Left forelimb (tissue), 1 donor: ENCODE measurements at places on chromosomes 7 and 10.

GRCh38 chr7:110774071-110774470, 316.9 kb upstream of the LRRN3 start:
- DNase-seq, result no peak

GRCh38 chr10:44929356-44930255, 18.5 kb downstream of the TMEM72 start:
- peak; percentile 59 for DNase-seq

DNA sequence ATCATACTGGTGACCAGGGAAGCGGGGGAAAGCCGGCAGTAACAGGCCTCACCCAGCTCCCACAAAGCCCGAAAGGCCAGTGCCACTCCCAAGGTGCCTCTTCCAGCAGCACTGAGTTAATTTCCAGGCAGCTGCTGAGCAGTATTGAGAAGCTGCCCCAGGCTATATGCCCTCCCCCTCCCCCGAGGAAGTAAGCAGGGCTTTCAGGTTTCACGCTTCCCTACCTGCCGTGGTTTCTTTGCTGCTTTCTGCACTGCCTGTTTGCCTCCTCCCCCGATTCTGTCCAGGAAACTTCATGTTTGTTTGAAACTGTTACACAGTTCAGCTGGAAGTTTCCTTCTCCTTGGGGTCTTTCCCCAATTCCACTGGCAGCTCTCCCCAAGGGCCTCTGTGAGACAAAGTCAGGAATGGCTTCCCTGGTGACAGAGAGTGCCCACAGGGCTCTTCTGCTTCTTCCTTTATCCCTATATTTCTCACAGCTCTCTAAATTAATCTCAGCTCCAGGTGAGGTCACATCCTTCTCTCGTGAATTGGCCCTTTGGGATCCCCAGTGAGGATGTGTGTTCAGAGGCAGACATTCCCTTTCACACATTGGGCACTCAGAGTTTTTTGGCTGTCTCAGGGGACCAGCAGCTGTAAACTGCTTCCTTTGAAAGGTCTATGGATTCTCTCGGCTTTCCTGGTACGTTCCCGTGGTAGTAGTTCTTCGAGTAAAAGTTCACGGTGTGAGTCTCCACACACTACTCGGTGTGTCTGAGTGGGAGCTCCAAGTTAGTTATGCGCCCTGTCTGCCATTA, 19.4 kb downstream of the C1GALT1 start:
- DNase-seq, result no peak

DNA sequence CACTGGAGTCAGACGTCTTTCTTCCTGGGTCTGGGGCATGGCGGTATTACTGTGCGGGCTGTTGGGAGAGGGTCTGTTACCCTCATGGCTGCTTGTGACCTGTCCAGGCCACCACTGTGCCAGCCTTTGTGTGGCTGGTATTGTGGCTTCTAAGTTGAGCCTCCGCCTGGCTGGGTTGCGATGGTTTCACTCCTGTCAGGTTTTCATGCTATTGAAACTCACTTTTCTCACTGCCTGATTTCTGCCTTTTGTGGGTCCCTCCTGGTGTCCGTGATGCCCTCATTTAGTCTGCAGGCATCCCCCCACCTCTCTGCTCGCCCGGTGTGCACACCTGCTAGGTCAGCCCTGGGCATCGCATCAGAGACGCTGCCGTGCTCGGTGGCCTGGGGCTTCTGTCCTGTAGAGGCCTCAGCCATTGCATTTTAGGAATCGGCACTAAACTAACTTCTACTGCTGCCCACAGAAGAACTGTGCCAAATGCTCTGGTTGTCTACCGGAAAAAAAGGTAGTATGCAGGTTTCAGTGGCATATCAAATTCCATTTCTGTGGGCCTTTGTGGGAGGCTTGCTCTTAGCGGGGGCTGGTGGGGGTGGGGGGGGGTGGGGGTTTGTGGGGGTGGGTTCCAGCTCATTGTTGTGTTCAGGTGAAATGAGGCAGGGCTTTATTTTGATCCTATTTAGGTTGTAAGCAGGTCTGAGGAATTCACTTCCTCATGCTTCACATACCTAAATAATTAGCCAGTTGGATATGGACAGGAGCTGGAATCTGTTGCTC, 64.3 kb downstream of the MGMT start:
- no peak for DNase-seq

DNA sequence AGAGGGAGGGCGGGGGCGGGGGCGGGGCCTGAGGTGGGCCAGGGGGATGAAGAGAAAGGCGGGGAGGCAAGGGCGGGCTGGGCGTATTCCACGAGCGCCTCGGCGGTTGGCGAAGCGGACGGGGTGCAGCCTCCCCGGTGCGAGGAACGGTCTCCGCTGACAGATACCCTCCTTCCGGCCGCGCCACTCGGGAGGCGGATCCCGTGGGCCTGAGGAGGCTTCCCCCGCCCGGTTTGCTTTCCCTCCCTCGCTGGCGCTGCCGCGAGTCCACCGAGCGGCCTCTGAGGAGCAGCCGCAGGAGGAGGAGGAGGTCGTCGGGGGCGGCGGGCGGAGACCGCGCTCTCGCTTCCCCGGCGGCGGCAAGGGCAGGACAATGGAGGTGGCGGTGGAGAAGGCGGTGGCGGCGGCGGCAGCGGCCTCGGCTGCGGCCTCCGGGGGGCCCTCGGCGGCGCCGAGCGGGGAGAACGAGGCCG, at the start of gene TRIM24:
TRIM24 (plus strand) TSS at position 84 of the 473 bp plus-strand sequence; CDS start at position 374, 290 bp downstream.
- DNase-seq, result no peak

- no peak for DNase-seq
These were observed 45.0 kb upstream of the CACUL1 start for GRCh38 chr10:118799777-118800176.

DNA sequence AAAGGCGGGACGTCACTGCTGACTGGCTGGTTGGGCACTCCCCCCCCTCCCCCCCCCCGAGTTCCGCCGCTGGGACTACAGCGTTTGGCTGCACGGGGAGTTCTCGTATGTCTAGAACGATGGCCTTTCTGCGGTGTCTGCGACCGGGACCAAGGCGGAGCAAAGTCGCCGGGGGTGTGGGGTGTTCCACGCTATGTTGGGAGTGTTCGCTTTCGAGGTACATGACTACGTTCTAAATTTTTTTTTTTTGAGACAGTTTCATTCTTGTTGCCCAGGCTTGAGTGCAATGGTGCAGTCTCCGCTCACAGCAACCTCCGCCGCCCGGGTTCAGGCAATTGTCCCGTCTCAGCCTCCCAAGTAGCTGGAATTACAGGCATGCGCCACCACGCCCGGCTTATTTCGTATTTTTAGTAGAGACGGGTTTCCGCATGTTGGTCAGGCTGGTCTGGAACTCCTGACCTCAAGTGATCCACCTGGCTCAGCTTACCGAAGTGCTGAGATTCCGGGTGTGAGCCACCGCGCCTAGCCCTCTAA, 573 bp upstream of the IDI1 start:
- DNase-seq, result no peak

GRCh38 chr7:107995184-107996071, 7.5 kb downstream of the LAMB1 start:
- peak; percentile 88 for DNase-seq

GRCh38 chr10:118871244-118871865, 116.6 kb upstream of the CACUL1 start:
- DNase-seq, result no peak

GRCh38 chr7:18064242-18064838, 36.7 kb upstream of the PRPS1L1 start:
- no peak for DNase-seq

DNA sequence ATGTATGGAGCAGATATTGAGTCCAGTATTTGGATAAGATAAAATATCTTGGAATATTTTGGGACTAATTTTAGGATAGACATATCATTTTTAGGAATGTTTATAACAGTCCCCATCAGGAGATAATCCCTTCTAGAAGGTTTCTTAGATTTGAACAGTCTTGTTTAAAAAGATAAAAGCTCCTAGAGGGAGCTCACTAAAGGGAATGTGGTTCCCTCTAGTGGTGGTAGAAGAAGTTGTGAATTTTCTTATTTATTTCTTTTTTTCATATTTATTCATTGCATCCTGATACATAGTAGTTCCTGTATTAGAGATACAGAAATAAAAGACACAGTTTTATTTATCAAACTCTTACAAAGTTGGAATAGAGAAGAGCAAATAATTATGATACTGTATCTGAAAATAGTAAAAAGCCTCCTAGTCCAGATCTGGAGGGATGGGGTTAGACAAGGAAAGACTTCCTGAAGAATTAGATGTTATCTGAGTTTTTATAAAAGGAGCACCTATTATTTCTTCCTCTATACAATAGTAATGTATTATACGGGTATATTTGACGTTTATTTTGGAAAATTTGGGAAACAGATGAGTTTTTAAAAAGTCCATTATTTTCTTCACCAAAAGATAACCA, 24.5 kb upstream of the KLF14 start:
- DNase-seq, result no peak

GRCh38 chr10:49220031-49220430, 31.8 kb upstream of the TMEM273 start:
- no peak for DNase-seq

DNA sequence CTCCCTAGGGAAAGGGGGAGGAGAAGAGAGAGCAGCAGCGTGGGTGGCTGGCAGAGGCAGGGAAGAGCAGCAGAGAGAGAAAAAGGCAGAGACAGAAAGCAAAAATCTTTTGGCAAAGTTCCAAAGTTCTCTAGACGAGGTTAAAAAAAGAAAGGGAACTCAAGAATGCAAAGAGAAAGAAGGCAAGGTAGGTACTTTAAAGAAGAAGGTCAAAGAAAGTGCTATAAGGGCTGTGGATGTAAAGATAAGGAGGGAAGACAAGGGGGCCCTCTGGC, 20.2 kb upstream of the OPTN start:
- no peak for DNase-seq

DNA sequence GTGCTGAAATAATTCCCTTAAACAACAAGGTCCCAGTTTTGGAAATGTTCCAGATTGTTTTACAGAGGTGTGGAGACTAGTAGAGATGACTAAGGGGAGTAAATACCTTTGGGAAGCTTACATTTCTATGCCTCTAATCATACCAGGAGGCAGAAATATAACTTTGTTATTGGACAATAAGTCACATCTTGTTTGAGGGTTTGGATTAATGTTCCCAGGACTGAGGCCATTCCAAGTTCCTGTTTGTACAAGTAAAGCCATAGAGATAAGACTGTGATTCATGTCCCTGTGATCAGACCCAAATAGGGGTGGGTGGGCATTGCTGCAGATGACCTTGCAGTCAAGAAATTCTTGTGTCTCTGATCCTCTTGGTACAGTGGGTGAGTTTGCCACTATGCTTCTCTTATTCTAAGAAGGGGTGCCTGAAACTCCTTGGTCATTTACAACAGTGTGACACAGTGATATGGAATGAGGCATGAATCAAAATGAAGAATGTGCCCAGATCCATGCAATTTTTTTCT, 508.3 kb downstream of the SORCS3 start:
- DNase-seq, result no peak

DNA sequence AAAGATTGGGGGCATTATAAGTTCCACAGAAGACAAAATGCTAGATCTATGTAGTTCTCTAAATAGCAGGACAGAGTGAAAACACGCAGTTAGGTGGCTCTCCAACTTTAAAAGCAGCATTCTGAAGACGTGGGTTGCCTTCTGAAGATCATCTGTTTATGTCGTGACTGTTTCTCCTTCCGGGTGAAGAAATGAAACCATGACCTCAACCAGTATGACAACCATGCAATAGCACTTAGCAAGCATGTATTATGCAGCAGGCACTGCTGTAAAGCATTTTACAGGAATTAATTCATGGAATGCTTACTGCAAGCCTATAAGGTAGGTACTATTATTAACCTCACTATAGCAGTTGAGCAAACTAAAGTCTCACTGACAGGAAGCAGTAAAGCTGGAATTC, 125.2 kb downstream of the SLC25A13 start:
- DNase-seq, result no peak

DNA sequence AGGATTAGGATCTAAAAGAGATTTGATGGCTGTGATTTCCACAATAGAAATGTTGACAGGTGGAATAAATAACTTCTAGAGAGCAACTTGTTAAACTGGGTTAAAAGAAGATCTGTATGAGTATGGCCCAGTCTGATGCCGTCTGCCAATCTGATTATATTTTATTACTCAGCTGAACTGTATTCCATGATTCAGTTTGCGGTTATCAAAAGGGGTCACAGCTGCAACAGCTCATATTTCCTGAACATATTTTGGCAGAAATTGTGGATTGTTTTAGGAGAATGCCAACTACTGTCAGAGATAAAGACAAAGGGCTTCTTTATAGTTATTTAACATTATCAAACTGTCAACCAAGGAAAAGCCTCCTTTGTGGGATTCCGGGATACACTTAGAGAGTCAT, 244.8 kb upstream of the MINDY3 start:
- DNase-seq, result no peak

DNA sequence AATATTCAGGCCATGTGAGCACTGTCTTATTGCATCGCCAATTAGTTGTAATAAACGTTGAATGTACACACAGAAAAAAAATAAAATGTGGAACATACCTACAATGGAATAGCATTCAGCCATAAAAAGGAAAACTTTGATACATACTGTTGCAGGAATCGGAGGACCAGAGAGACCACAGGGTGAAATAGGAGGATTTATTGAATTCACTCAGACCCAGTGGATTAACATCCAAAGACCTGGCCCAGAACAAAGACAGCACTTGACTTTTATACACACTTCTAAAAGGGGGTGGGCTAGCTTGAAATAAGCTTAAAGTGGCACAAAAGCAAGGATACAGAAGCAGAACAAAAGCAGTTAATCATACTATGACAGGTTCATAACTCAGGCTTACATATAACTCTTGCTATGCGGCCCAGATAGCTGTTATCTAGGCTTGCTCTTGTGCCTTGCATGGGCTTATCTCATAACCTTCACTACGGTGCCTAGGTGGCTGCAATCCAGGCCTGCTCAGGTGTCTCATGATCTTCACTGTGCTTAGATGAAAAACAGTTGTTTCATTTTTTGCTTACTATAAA, 292.2 kb upstream of the TAC1 start:
- no peak for DNase-seq

GRCh38 chr10:123974406-123974805, 82.8 kb upstream of the CPXM2 start:
- no peak for DNase-seq

- no peak for DNase-seq
These were observed 36.9 kb downstream of the PIK3CG start for GRCh38 chr7:106901828-106902441.

DNA sequence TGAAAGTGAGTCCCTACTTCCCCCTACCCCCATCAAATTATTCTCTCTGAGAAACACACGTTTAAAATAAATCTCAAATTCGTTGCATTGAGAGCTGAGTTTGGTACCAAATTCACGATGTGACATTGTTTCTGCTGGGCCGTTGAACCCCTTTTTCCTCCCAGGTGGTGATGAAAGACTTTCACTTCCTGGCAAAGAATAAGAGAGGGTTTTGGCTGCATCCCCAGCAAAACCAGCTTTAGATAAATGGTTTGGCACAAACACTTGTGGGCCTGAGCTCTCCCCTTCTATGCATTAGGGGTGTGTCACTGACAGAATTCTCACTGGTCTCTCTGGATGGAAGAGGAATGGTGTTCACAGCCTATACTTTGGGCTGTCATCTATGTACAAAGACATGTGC, 8.8 kb upstream of the DNTT start:
- DNase-seq, result no peak
